ENCODE measurements at places on chromosomes 4 and X.

DNA sequence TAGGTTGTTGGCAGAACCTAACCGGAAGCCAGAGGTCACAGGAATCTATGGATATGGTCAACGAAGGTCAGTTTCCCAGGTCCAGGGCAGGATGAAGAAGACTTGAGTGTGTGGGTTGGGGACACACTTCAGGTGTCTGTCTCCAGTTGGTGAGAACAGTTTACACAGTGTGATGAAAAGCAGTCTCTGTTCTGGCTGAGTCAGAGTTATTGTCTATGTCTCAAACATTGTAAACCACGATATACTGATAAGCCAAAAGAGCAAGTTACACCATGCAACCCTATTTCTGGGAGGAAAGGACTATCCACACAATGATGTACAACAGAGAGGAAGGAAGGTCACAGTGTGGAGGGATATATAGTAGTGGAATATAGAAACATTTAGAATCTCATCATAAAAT lies 187.1 kb upstream of the C1QTNF7 start:
- DNase-seq = no peak

- DNase-seq = no peak
Measured at GRCh38 chr4:10947898-10948297, 263.3 kb upstream of the CLNK start.

- DNase-seq = no peak
Measured at GRCh38 chrX:4663085-4663484, 949.6 kb upstream of the PRKX start.

GRCh38 chrX:11398785-11399184 lies 105.6 kb downstream of the AMELX start:
- no peak for DNase-seq

DNA sequence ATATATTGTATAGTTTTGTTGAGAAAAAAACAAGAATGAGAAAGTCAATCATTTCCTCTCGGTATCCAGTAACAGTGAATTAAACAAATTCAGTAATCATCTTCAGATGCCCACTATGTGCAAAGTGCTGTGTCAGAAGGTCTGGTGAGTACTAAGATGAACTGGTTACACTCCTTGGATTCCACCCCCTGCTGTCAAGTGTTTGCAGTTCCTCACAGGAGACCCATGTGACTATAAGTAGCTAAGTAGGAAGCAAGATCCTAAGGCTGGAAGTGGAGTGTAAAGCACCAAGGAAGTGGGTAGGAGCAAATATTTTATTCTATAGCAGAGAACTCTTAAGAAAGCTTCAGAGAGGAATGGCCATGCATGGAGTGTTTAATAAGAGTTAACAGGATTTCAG lies 73.6 kb downstream of the SNX25 start:
- no peak for DNase-seq

GRCh38 chr4:156970501-156971164 lies 966 bp downstream of the PDGFC start:
- DNase-seq = no peak

GRCh38 chr4:7427361-7427760 lies 7.4 kb downstream of the PSAPL1 start:
- DNase-seq = no peak

- no peak for DNase-seq
Measured at GRCh38 chr4:54256491-54257486, 27.7 kb downstream of the PDGFRA start.

GRCh38 chr4:917466-917865 lies 14.7 kb downstream of the GAK start:
- DNase-seq = no peak

DNA sequence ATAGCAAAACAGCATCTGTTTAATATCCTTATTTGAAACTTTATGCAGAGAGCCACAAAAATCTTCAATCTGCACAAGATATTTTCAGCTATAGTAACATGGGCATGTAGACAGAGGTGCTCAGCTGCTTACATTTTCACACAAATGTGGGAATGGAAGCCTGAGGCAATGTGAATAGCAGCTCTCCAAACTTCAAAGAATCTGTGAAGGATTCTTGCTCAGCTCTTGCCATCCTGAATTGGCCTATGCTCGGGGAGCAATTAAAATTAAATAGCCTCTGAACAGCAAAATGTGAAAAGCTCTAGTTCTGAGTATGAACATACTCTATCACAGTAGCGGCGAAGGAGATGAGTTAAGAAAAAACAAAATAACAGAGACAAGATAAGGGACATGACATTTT lies 1523.8 kb downstream of the PCDH7 start:
- no peak for DNase-seq

DNA sequence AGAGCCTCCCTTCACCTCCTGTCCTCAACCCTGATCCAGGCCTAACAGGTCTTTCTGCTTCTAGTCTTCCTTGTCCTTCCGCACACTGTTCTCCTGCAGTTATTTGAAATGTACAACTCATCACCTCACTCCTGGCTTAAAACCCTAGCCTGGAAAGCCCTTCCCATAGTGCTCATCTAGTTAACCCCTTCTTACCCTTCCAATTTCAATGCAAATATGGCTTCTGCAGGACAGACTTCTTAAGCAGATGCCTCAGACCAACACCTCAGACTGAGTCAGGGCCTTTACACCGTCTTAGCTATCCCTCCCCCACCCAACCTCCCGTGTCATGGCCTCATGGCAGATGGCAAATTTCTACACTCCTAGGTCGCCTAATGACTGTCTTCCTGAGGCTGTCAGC lies 130.4 kb downstream of the BCOR start:
- DNase-seq = no peak

DNA sequence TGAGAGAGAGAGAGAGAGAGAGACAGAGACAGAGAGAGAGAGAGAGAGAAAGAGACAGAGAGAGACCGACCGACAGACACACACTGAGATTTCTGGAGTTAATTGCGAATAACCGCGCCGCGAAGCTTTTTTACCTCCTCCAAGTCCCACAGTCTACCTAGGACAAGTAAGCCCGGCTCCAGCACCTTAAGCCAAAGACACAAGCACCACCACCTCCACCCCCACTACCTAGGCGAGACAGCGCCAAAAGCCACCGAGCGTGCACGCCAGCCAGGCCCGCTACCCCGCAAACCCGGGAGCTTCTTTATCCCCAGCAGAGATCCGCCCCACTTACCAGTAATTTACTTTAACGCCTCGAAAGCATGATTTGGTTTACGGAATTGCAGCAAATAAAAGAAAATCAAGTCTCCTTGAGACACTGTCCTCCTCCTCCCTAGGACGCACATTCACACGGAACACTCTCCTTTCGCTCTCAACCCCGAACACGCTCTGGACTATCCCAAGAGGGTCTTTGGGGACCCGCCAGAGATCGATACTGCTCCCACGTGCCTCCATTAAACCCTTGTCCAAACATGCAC lies 649.6 kb upstream of the DIPK2B start:
- DNase-seq = peak; percentile 32

DNA sequence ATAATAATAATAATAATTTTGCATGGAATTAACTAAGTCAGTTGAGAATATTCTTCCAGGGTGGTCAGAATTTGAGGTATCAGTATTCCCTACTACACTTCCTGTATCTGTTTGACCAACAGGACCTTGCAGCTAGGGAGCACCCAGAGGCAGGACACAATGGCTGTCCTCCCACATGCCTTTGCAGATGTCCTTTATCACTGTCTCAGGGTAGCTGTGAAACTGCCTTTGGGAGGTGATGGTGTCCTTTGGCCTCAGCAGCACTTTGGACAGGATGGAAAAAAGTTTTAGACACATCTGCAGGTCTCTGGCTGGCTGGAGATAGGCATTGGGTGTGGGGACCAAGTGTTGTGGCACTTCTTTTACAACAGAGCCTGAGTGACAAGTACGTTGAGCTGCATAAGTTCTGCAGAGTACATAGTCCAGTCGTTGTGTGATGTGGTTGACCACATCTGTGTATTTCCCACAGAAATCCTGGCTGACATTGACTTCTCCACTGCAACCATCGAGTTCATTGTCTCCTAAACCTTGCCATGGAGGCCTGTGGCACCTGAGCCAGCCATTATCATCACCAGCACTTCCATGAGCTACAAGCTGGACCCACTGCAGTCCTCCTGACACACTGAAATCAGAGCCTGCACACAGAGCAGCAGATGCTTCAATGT lies 19.1 kb upstream of the UBA6 start:
- DNase-seq = no peak

DNA sequence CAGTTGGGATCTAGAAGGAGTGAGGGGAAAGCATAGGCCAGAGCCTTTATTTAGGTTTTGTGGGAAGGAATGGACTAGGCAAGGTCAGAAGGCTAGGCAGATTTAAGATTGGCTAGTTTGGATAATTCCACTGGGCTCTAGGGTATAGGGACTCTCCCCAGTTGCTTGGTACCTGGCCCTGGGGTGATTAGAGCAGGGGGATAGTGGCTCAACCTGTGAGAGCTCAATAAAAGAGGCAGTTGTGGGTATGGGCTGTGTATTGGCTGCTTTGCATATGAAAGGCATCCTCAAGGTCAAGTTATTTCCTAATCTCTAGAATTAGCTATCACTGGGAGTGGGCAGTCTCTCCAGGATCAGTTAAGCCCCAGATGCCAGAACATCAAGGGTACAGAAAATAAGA lies 61.3 kb downstream of the ZNF81 start:
- no peak for DNase-seq

GRCh38 chr4:65617416-65617815 lies 52.9 kb downstream of the EPHA5 start:
- no peak for DNase-seq

DNA sequence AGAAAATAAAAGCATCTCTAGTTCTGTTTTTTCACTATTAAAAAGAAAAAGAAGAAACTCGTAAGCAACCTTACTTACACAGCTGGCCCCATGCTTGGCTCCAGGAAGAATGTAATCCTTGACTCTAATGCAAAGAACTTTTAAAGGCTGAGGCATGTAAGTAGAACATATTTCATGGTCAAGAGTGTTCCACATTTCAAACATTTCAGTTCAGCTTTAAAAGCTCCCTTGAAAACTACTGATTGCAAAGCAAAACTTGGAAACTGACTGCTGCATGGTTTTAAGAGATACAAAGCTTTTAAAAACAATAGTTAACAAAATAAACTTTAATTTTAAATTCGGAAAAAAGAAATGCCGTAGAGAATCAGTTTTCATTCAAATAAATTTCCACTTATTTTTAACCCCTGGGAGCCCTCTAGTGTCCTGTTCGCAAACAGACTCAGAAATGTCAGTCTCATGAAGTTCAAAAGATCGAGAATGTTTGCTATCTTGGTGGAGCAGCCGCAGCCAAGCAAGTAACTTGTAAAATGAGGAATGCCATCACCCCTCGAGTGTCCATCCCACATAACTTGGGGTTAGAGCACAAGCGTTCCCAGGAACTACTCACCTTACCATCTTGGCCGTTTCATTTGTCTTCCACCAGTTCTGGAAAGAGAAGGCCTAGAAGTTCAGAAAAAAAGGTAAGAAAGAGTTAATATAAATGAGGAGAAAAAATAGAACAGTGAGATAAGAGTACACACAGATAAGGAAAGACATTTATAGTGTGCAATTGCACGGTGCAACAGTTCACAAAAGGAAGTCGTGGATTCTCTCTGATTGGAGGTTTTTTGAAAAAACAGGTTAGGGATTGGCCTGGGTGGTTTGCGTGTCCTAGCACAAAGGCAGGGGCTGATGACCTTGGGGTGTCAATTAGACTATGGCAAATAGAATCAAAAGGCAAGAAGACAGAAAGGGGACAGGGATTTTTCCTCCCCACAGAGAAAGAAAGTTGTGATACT lies at the start of gene GASK1B:
Gene GASK1B (minus strand): TSS at position 765 of the 998 bp plus-strand sequence. CDS start 1,650 bp downstream, outside the sequence.
- no peak for DNase-seq

- no peak for DNase-seq
Measured at GRCh38 chr4:142347241-142347640, 498.9 kb downstream of the INPP4B start.

- no peak for DNase-seq
Measured at GRCh38 chr4:6852582-6852981, 57.0 kb upstream of the TBC1D14 start.

DNA sequence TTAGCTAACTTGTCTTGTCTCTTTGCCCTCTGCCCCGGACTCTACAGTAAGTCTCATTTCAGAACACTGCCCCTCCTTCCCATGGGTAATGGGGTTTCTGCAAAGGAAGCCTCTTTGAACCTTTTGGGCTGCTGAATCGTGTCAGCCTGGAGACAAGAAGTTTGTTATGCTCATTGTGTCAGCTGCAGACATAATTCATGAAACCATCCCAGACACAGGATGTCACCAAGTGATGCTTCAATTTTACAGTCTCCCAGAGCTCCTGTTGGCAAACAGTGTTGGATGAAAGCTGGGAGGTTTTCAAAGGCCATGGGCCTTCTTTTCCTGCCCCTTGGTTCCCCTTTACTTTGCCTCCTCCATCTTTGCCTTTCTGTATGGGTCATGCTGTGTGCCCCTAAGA lies 223.1 kb upstream of the TAPT1 start:
- no peak for DNase-seq

GRCh38 chr4:187889651-187890050 lies 105.9 kb upstream of the ZFP42 start:
- DNase-seq = no peak

Data from stimulated activated CD4-positive, alpha-beta T cell treated with anti-CD3 and anti-CD28 coated beads, Interleukin-4, amount 100 ng/mL, for 24 hours (primary cell).